ENCODE measurements at places on chromosomes 3 and 15.

- H3K4me1 ChIP-seq = peaks cover 5% of the 10 kb centered on the region
- no peaks in the 10 kb centered on the region for H3K36me3 ChIP-seq
- H3K27ac ChIP-seq = no peak overlapping the region
- H3K27me3 ChIP-seq = no peaks in the 10 kb centered on the region
Measured at GRCh38 chr3:84547971-84548970, 410.5 kb upstream of the CADM2 start.

- H3K27me3 ChIP-seq = no peaks in the 10 kb centered on the region
- no peak overlapping the region for H3K27ac ChIP-seq
- H3K4me1 ChIP-seq = no peaks in the 10 kb centered on the region
- no peak overlapping the region for H3K4me3 ChIP-seq
- no peak for DNase-seq
Measured at GRCh38 chr3:180408654-180409053, 193.3 kb upstream of the TTC14 start.

DNA sequence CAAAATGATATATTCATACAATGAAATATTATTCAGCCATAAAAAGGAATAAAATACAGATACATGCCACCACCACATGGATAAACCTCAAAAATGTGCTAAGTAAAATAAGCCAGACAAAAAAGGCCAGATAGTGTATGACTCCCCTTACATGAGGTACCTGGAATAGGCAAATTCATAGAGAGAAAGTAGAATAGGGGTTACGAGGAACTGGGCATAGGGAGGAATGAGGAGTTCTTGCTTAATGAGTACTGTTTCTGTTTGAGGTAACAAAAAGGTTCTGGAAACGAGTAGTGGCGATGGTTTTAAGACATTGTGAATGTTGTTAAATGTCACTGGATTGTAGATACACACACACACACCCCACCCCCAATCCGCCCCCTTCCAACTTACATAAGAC, 8.2 kb downstream of the RAF1 start:
- H3K27ac ChIP-seq = no peak overlapping the region
- no peak for DNase-seq
- H3K4me1 ChIP-seq = no peaks in the 10 kb centered on the region
- H3K27me3 ChIP-seq = no peaks in the 10 kb centered on the region
- no peaks in the 10 kb centered on the region for H3K36me3 ChIP-seq
- no peak overlapping the region for H3K4me3 ChIP-seq

- H3K4me3 ChIP-seq = no peak overlapping the region
- H3K27me3 ChIP-seq = no peaks in the 10 kb centered on the region
- H3K4me1 ChIP-seq = 0 out of 2 replicates have a peak, but pooled peaks cover 2% of the 10 kb centered on the region
- no peak for DNase-seq
- peaks cover 10% of the 10 kb centered on the region for H3K36me3 ChIP-seq
- H3K27ac ChIP-seq = no peak overlapping the region
Measured at GRCh38 chr15:84714372-84714771, 1.6 kb downstream of the SEC11A start.

DNA sequence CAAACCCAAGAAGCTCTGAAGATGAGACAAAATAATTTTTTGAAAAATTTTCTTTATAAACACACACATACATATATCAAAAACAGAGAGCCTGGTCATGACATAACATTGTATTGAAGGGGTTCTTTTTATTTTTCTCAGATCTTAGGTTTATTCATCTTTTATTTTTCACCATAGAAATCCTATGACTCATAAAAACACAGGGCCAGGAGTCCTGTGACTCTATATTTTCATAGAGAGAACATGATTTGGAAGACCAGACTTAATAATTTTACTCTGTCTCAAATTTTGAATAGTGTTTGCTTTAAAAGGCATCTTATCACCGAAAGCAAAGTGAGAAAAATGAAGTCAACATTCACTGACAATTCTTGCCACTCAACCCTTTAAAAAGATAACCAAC, 57.7 kb downstream of the SUCNR1 start:
- H3K27me3 ChIP-seq = no peaks in the 10 kb centered on the region
- H3K36me3 ChIP-seq = no peaks in the 10 kb centered on the region
- no peaks in the 10 kb centered on the region for H3K4me1 ChIP-seq
- H3K27ac ChIP-seq = no peak overlapping the region
- no peak overlapping the region for H3K4me3 ChIP-seq
- no peak for DNase-seq

DNA sequence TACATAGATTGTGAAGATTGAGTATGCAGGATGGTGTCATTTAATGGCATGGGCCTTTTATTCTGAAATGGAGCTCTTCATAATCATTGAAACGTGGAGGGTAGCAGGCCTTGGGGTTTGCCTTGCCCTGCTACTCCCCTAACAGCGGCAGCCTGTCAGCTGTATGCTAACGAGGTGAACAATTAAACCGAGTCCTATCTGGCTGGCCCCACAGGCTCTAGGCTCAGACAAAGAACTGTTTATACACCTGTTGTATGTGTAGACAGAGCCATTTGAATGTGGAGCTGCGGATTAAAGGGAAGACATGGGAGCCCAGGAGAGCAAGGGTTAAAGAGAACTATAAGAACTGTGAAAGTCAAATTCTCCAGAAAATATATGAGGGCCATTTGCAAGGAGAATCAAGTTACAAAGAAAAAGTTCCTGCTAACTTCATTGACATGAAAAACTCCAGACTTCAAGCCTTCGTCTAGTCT, 116.7 kb upstream of the CGNL1 start:
- peak; percentile 38 for DNase-seq
- no peak overlapping the region for H3K27ac ChIP-seq
- no peaks in the 10 kb centered on the region for H3K27me3 ChIP-seq
- no peaks in the 10 kb centered on the region for H3K4me1 ChIP-seq

GRCh38 chr3:34851137-34851536, 788.2 kb upstream of the ARPP21 start:
- no peak overlapping the region for H3K4me3 ChIP-seq
- H3K27ac ChIP-seq = no peak overlapping the region
- DNase-seq = no peak
- no peaks in the 10 kb centered on the region for H3K4me1 ChIP-seq
- no peaks in the 10 kb centered on the region for H3K36me3 ChIP-seq

DNA sequence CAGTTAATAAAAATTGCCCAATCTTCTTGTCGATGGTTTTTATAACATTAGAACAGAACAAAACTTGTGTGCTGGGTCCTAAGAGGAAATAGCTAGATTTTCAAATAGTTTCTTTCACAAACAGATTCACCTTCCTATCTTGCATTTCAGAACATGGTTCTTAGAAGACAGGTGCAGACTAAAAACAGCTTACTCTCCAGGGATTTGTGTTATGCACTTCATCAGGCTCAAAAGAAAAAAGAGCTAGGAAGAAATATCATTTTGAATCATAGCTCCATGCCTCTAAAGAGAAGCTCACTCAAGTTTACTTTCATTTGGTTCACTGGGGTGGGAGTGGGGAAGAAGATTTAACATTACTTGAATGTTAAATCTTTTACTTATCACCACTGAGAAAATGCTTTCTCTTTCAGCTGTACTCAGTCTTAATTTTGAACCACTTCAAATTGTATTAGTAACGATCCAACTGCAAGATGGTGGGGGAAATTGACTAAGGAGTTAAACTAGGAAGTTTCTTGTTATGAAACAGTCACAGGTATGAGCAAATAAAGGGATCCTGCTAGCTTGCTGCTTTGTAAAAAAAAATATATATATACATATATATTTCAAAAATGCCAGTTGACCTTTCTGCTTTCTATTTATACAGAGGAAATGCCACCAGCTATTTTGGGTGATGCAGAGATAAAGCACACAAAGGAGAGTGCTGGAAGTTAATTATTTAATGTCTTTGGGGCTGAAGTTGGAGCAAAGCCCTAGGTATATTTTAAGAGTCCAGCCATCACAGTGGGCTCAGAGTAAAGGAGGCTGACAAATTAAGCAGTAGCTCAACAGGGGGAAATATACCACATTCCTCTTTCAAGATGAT, 28.3 kb upstream of the NUDT16 start:
- no peak for DNase-seq
- no peak overlapping the region for H3K27ac ChIP-seq
- no peak overlapping the region for H3K4me3 ChIP-seq
- peaks cover 14% of the 10 kb centered on the region for H3K4me1 ChIP-seq
- H3K36me3 ChIP-seq = no peaks in the 10 kb centered on the region

DNA sequence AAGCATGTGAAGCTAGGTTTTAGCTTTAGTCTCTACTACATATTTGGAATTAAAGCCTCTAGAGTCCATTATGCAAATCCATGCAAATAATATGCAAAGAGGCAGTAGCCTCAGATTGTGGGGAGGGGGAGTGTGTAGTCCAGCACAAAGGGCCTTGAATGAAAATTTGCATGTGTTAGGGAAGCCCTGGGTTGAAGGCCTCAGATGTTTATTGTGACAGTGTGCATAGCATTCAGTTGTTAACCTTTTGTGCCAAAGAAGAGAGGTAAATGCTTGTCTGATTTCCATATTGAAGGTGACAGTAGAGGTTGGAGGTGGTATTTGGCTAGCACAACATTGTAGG, 24.5 kb upstream of the BFSP2 start:
- no peaks in the 10 kb centered on the region for H3K4me1 ChIP-seq
- H3K27me3 ChIP-seq = no peaks in the 10 kb centered on the region
- no peaks in the 10 kb centered on the region for H3K36me3 ChIP-seq
- H3K4me3 ChIP-seq = no peak overlapping the region

DNA sequence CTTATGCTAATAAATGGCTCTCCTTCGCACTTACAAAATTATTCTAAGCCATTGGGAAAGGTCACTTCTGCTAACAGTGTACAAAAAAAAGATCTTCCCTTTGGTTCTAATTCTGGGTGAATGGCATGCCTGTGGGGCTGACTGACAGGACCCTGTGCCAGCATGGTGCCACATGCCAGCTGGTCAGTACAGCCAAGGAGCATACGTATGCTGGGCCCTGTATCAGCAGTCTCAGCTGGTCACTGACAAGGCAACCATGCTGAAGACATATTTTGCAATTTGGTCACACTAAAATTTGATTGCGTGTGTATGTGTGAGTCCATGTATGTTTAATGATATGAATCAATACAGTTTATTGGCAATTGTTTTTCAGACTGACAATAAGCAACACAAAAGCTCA, 246.1 kb downstream of the TBL1XR1 start:
- H3K27ac ChIP-seq = no peak overlapping the region
- no peaks in the 10 kb centered on the region for H3K36me3 ChIP-seq
- no peaks in the 10 kb centered on the region for H3K4me1 ChIP-seq
- H3K27me3 ChIP-seq = no peaks in the 10 kb centered on the region
- no peak overlapping the region for H3K4me3 ChIP-seq

GRCh38 chr15:78276064-78276943, 11.9 kb downstream of the DNAJA4 start:
- H3K4me1 ChIP-seq = no peaks in the 10 kb centered on the region
- H3K27ac ChIP-seq = no peak overlapping the region
- no peak for DNase-seq
- no peak overlapping the region for H3K4me3 ChIP-seq
- H3K27me3 ChIP-seq = no peaks in the 10 kb centered on the region

- H3K27me3 ChIP-seq = no peaks in the 10 kb centered on the region
- no peaks in the 10 kb centered on the region for H3K36me3 ChIP-seq
- no peak overlapping the region for H3K4me3 ChIP-seq
- peaks cover 10% of the 10 kb centered on the region for H3K4me1 ChIP-seq
- no peak for DNase-seq
- no peak overlapping the region for H3K27ac ChIP-seq
Measured at GRCh38 chr3:27985369-27986035, 255.9 kb upstream of the CMC1 start.

GRCh38 chr3:117954131-117954530, 1080.5 kb downstream of the IGSF11 start:
- no peaks in the 10 kb centered on the region for H3K4me1 ChIP-seq
- DNase-seq = no peak
- no peaks in the 10 kb centered on the region for H3K36me3 ChIP-seq
- no peaks in the 10 kb centered on the region for H3K27me3 ChIP-seq

- peaks cover 5% of the 10 kb centered on the region for H3K4me1 ChIP-seq
- no peak overlapping the region for H3K27ac ChIP-seq
- no peaks in the 10 kb centered on the region for H3K27me3 ChIP-seq
- no peak for DNase-seq
Measured at GRCh38 chr15:58469432-58470353, 37.9 kb downstream of the LIPC start.

- H3K27me3 ChIP-seq = no peaks in the 10 kb centered on the region
- H3K4me1 ChIP-seq = no peaks in the 10 kb centered on the region
- H3K27ac ChIP-seq = no peak overlapping the region
- H3K36me3 ChIP-seq = no peaks in the 10 kb centered on the region
- no peak overlapping the region for H3K4me3 ChIP-seq
Measured at GRCh38 chr3:14317057-14317553, 85.3 kb upstream of the SLC6A6 start.

DNA sequence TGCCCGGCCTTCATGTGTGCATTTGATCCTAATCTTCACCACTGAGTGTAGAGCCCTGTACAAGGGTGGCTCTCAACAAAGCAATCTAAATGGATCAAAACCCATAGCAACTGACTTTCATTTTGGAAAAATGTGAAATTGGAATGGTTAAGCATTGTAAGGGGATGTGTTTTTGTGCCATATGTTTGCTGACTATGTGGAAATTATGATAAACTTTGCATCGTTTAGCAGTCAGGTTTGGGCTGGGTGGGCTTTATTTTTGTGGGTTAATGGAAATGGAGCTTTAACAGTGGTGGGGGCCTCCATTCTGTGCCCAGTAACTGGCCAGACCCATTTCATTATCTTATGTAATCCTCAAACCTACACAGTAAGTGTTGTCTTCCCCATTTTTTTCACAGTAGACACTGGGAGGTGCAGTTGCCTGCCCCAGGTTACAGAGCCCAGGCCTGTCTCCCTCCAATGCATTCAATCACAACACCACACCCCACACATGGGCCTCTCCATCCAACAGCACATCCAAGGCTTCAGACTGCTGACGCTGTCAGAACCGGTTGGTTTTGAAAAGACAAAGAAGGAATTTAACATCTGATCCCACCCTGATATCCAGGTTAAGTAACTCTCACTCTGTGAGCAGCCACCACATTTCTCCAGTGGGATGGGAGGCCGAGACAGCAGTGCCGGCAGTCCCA, 136.3 kb upstream of the ABHD17C start:
- no peak overlapping the region for H3K27ac ChIP-seq
- no peaks in the 10 kb centered on the region for H3K4me1 ChIP-seq
- no peaks in the 10 kb centered on the region for H3K36me3 ChIP-seq
- no peak for DNase-seq
- no peaks in the 10 kb centered on the region for H3K27me3 ChIP-seq

GRCh38 chr15:74229686-74230085, 6.4 kb upstream of the CCDC33 start:
- no peak for DNase-seq
- H3K4me1 ChIP-seq = peaks cover 18% of the 10 kb centered on the region
- H3K36me3 ChIP-seq = no peaks in the 10 kb centered on the region

DNA sequence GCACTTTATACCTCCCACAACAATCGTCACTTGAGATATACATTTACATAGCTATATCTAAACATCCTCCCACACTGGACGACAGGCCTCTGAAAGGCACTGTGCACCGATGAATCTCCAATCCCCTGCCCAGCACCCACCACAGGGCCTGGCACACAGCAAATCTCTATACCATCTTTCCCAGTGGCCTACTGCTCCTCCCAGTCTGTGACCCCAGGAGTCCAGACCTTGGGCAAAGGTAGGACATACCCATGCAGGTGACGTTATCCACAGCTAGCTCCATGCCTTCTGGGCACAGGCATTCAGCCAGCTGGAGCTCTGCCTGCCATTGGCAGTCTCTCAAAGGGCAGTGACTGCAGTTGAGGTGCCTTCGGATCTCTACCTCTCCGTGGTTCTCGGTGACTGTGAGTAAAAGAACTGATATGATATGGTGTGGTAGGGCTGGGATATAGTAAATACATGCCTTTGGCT, 5.8 kb downstream of the LTK start:
- no peak overlapping the region for H3K27ac ChIP-seq
- H3K36me3 ChIP-seq = peaks cover 8% of the 10 kb centered on the region
- H3K4me3 ChIP-seq = no peak overlapping the region

- H3K4me3 ChIP-seq = no peak overlapping the region
- H3K27ac ChIP-seq = no peak overlapping the region
- no peaks in the 10 kb centered on the region for H3K27me3 ChIP-seq
- no peak for DNase-seq
- H3K36me3 ChIP-seq = no peaks in the 10 kb centered on the region
Measured at GRCh38 chr3:175288621-175289020, 429.5 kb downstream of the NAALADL2 start.
